Stromal cell of bone marrow (primary cell): ENCODE measurements at places on chromosomes 3 and 15.

DNA sequence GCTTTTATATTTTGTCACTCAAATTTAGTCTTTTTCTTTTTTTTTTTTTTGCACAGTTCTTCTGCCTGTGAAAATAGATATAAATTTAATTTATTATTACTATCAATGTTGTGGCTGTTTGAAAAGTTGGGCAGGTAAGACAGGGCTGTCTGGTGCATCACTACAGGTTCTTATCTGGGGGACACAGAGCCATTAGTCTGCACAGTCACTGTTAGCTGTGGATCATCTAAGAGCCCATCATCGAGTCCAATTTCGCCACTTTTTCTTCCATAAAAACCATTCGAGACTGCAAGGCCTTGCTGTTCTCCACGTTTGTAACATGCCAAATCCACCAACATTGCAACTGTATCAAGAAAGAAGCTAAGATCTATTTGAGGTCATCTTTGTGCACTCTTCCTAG, 325.6 kb upstream of the UMPS start:
- DNase-seq = no peak

DNA sequence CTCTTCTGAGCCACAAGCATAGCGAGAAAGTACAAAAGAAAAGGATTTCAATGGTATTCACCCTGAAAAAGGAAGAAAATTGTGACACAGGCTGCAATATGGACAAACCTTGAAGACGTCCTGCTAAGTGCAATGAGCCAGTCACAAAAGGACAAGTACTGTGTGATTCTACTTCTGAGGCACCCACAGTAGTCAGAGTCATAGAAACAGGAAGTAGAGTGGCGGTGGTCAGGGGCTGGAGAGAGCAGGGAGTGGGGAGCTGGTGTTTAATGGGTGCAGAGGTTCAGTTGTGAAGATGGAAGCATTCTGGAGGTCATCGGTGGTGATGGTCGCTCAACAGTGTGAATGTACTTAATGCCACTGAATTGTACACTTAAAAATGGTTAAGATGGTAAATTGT, 180.5 kb downstream of the APBA2 start:
- no peak for DNase-seq

- DNase-seq = no peak
Observed at GRCh38 chr3:37131860-37132144, 42.6 kb downstream of the LRRFIP2 start.

DNA sequence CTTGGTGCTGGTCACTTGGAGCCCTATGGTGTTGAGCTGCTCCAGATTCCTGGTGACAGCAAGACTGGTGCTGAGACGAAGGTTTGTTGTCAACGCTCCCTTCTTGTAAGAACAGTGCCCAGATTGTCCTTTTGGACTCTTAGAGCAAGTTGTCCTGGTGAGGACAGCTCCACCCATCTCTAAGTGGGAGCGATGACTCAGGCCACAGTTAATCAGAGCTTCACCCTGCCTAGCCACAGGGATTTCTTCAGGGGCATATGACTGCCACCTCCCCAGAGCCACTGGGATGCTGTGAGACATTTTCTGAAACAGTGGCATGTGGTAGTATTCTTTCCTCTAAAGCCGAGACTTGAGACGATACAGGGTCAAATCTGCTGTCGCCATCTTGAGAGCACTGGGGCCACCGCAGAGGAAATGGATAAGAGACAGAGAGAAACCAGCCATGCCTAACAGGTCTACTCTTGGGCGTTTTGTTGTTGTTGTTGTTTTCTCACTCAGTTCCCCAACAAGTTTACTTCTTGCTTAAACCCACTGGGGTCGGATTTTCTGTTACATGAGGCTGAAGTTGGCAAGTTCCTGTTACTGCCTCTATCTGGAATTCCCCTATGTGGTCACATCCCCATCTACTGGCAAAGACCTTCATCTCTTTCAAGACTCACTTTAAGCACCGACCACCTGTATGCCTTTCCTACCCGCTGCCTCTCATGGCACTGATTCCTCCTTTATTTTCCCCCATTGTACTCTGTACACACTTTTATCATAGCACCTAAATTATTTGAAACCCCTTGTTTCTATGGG, 16.0 kb upstream of the PCOLCE2 start:
- peak; percentile 33 for DNase-seq

- DNase-seq = peak; percentile 90
Observed at GRCh38 chr15:78004919-78005634, 72.4 kb downstream of the TBC1D2B start.
